Activated gamma-delta T cell treated with Interleukin-2 at 50 U/mL for 16 hours (primary cell): ENCODE measurements at places on chromosomes 13 and 19.
A peak's percentile ranks its signal among the peaks of the same experiment; 100 is the strongest.

DNA sequence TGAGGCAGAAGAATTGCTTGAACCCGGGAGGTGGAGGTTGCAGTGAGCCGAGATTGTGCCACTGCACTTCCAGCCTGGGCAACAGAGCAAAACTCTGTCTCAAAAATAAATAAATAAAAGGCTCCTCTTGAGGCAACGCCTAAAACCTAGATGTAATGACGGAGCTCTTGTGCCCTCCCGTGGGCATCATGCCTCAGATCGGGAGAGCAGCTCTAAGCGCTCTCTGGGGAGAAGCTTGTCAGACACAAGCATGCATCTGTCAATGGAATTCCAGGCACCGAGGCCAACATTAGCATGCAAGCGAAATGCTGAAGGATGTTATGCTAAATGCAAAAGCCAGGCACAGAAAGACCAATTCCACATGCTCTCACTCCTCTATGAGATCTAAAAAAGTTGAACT, 45.6 kb upstream of the MRI1 start:
- DNase-seq = no peak

DNA sequence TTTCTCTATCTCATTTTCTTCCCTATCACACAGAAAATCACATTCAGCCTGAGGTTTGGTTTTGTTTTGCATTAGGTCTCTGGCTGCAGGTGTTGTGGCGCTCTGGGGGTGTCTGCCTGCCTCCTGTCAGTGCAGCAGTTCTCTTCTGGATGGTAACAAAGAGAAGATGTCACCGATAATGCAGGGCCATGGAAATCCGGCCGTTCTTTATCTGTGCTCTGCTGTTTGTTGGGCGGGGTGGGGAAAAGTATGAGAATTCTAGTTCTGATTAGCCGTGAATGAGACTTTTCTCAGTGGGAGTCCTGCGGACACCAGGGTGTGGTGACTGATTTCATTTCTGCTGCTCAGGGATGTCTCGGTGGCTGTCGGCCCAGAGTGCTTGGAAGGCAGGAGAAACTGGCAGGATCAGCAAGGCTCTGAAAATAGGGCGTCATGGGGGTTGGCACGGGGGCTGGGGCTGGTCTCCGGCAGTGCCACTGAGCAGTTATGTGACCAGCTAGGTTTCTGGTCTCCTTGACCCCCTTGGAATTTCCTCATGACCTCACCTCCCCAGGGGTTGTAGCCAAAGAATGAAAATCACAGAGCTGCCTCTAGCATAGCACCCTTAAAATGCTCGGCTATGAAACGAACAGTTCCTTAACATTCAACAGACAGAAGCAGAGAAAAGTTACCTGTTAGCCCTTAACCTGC, 5.0 kb downstream of the RNF113B start:
- no peak for DNase-seq

DNA sequence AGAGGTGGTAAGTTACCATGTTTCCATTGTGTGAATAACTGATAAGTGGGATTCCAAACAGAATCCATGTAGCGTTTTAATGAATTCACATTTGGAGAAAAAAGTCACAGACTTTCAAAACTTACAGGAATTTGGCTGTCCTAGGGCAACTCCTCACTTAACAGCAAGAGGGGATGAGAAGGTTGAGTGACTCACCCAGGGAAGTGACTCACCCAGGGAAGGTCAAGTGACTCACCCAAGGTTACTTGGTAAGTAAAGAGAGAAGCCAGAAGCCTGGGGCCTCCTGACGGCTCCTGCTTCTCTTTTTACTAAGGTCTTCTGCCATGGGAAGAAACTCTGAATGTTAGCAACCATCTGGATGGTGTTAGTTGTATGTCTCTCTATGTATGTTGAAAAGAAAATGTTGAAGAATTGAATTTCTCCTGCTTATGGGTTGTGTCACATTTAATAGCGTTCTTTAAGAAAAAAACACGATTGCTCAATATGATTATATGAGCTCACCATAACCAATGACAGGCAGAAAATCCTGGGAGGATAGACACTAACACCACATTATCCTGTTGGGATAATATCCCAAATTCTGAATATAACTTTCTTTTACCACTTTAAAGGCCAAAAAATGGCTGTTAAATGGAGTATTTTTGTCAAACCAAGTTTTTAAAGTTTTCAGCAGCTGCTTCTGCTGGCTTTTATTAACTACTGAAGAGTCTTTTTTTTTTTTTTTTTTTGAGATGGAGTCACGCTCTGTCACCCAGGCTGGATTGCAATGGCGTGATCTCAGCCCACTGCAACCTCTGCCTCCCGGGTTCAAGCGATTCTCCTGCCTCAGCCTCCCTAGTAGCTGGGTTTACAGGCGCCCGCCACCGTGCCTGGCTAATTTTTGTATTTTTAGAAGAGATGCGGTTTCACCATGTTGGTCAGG, 195.6 kb downstream of the GGACT start:
- DNase-seq = peak; percentile 41

GRCh38 chr13:42355092-42355485, 83.1 kb downstream of the AKAP11 start:
- DNase-seq = peak; percentile 42

- peak; percentile 27 for DNase-seq
These were observed 1.0 kb downstream of the EPOR start for GRCh38 chr19:11382898-11383705.

DNA sequence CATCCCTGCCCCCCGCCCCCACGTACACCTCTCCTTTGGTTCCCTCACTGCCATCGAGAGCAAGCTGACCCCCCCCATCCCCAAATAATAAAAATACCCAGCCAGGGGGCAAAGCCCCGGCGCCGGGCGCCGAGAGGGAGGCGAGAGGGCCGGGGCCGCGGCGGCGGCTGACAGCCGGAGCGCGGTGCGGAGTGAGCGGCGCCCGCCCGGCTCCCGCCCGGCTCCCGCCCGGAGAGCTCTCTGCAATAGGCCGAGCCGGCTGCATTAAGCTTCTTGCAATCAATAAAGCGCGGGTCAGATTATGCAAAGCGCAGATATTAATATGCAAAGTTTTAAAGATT, 40.9 kb downstream of the DEDD2 start:
- DNase-seq = no peak

GRCh38 chr13:50609011-50609410, 234.5 kb downstream of the DLEU7 start:
- DNase-seq = no peak

DNA sequence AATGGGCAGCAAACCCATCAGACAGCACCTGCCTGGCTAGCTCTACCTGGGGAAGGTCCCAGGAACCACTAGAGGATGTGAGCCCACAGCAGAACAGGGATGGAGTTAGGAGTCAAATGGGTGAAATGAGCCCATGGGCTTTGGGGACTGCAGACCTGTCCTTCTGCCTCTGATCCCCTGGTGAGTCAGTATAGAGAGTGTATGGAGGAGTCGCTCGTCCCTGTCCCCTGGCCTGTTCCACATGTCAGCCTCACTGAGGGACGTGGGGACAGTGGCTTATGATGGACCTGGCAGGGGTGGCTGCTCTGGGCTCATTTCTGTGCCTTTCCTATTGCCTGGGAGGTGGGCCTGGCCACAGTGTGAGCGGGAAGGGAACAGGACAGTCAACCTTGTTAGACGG, 4.0 kb downstream of the CEACAM1 start:
- no peak for DNase-seq

DNA sequence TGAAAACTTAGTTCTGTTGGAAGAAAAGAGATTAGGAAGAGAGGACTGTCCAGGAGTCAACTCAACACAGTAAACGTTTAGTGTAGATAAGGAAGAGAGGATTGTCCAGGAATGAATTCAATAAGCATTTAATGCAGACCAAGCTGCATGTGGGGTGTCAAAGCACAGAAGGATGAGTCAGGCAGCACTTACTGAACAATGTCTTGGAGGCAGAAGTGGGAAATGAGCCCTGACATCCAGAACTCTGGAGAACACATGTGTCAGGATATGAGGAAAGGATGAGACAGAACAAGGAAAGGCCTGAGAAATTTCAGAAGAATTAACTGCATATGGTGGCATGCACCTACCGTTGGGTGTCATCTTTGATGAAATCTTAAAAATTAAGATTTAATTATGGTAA, 429.2 kb upstream of the HTR2A start:
- DNase-seq = no peak

- no peak for DNase-seq
These were observed 59.5 kb downstream of the TNFSF11 start for GRCh38 chr13:42633495-42633894.

GRCh38 chr19:16521715-16522289, 20.4 kb downstream of the CHERP start:
- DNase-seq = no peak

DNA sequence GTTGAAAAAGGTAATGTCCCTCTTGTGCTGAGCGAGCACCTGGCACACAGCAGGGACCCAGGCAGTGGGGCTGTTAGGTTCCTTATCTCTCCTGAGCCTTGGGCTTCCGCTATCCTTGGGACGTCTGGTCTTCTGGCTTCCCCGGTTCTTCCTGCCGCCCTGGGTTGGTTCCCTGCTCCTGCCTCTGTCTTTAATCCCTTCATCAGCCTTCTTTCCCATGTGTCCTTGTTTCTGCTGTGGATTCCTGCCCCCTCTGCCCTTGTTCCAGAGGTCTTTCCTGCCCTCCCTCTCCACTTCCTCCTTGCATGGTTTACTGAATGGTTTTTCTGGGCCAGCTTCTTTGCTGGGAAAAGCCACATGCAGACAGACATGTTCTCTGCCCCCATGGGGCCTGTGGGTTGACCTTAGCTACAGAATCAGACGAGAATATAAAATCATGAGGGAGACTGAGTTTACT, 2.6 kb downstream of the EPN1 start:
- no peak for DNase-seq

- no peak for DNase-seq
These were observed 367.3 kb downstream of the DCT start for GRCh38 chr13:94112227-94112626.

DNA sequence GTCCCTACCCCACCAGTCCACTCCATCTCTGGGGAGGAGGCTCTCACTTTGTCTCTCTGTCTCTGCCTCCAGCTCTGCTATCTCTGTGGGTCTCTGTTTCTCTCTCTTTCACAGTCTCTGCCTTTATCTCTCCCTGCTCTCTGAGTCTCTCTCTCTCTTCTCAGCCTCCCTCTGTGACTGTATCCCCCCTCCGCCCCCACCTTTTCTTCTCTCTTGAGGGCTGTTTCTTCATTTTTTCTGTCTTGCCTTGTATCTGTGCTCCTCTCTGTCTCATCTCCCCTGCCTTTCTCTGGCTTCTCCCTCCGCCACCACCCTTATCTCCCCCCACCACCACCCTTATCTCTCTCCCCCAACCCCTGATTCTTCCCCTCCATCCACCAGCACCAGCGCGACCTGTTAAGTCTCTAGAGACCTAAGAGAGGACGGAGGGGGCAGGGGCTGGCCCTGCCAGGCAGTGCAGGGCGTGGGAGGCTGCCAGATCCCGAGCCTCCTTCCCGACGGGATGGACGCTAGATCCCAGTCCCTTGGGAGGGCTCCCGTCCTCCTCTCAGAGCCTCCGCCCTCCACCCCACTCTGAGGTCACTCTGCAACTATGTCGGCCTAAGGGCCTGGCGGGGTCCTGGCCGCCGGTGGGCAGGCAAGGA, 1.0 kb downstream of the AXL start:
- DNase-seq = no peak

- peak; percentile 37 for DNase-seq
These were observed 7.1 kb downstream of the ARID3A start for GRCh38 chr19:932648-933552.

DNA sequence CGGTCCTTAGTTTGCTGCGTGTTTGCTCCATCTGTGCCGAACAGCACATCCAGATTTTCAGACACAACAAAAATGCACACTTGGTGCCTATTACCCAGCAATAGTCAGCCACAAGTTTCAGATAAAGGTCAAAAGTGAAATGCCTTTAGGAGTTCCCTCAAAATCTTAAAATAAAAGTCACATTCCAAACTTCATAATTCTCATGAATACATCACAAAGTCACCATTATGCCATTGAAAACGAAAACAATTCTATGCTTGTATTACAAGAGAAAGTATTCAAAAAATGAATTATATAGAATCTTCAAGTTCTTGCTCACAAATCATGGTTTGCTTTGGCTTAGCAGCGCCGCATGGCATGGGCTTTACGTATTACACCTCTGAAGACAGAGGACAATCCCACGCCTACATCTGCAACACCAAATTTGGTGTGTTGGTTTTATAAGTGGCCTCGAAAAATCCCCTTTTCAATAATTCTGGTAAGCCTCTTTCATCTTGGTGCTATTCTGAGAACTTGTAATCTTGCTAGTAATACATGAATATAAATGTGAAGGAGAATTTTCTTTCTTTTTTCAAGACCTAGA, 26.6 kb downstream of the COL4A1 start:
- no peak for DNase-seq

DNA sequence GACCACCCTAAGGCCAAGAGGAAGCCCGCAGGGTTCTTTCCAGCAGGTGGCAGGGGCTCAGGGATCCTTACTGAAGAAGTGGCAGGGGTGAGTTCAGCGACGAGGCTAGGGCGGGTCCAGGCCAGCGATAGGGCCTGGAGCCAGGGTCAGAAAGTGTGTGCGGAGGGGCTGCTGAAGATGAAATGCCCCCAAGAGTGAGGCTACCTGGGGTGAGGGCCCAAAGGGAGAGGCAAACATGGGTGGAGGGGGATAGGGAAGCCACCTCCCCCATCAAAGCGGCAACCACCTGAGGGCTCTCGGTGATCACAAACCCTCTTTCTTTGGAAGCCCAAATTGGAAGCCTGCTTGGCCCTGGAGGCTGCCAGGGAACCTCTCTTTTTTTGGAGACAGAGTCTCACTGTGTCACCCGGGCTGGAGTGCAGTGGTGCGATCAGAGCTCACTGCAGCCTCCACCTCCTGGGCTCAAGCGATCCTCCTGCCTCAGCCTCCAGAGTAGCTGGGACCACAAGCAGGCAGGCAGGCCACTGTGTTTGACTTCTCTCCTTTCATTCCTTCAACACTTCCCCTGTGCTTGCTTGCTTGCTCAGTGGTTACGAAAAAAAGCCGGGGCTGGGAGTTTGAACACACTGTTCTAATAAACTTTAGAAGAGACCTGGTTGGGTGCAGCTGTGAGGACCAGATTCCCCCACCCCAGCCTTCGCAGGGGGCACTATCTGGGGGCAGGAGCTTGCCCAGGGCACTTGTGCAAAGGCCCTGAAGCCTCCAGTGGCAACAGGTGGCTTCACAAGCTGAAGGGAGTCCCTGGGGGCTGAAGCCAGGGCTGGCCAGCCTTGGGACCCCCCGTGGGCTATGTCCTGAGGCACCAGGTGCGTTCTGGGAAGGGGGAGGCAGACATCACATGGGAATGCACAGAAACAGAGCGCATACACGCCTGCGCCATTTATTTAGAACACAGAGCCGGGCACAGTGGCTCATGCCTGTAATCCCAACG, 1.4 kb upstream of the ATP8B3 start:
- DNase-seq = no peak

DNA sequence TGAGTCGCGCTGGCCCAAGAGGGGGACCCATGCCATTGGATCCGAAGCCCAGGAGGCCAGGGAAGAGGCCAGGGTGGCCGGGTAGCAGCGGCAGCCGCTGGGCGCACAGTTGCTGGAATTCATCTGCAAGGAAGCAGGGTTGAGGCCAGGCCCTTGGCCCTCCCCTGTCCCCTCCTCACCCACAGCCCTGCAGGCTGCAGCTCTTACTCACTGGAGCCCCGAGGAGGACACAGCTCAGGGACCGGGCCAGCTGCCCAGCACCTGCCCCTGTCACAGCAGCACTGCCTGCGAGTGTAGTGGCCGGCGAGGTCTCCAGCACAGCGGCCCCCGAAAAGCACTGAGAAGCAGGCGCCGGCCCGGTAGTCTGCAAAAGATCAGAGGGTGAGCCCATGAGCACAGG, 11.2 kb downstream of the FBN3 start:
- DNase-seq = no peak

GRCh38 chr13:60418954-60419353, 21.9 kb downstream of the TDRD3 start:
- no peak for DNase-seq
